ENCODE measurements at places on chromosomes 4 and X.

- no peak for DNase-seq
Observed at GRCh38 chr4:149885896-149886295, 70.3 kb upstream of the IQCM start.

- DNase-seq = no peak
Observed at GRCh38 chrX:71996826-71997225, 86.2 kb downstream of the NHSL2 start.

DNA sequence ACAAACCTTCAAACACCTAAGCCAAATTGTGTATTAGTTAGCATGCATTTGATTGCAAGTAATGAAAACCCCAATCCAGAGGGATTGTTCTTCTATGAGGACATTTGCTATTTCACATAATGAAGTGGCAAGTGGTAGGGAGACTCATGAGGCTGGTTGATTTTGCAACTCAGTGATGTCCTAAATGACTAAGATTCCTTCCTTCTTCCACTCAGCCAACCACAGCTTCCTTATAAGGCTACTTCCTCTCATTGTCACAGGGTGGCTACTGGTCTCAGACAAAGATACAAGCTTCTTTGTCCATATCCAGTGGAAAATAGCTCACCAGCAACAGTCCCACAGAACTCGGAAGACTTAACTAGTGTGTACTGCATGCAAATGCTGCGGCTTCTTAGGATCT is 5.3 kb upstream of the OTC start:
- no peak for DNase-seq

DNA sequence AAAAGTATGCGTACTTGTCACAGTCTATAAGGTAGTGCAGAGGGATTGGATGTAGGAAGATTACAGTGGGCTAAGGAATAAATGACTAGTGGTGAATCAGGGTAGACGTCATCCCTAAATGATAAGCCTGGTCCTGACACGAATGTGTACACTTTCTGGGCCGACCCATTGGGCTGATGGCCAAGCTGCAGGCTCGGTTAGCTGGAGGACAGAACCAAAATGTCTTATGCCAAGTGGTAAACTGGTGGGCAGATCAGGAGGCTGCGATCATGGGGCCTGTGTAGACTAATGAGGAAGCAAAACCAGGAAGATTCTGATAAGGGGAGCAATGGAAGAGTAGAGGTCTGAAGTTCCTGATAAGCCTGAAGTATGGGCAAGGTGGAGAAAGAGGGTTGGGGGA is 272.8 kb upstream of the GATB start:
- DNase-seq = no peak

- DNase-seq = no peak
Observed at GRCh38 chr4:53586121-53586816, 5.0 kb downstream of the LNX1 start.

- peak; percentile 60 for DNase-seq
Observed at GRCh38 chr4:156968479-156968984, 3.1 kb downstream of the PDGFC start.

DNA sequence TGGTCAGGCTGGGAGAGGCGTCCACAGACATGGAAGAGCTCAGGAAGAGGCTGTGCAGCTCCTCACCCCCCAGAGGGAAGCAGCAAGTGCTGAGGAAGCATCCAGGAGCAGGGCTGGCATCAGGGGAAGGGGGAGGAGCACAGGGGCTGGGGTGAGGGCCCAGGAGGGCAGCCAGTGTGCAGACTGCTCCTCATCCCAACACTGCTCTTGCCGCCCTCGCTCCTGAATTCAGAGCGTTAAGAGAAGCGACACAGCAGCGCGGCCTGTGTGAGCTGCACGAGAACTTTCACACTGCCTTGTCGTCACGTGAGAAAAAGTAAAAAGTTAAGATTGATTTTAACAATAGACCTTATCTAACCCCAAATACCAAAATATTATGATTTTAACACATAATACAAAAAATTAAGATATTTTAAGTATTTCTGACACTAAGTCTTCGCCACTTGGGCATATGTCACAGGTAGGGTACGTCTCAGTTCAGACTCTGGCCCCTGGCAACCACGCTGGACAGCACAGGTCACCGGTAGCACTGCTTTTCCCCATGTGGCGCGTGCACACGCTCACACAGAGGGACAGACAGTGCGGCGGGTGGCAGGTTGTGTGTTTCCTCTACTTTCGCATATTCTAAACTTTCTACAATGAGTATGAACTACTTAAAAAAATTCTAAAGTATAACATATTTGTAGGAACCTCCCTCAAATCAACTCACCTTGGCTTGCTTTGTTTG is 19.7 kb downstream of the NOP14 start:
- no peak for DNase-seq

DNA sequence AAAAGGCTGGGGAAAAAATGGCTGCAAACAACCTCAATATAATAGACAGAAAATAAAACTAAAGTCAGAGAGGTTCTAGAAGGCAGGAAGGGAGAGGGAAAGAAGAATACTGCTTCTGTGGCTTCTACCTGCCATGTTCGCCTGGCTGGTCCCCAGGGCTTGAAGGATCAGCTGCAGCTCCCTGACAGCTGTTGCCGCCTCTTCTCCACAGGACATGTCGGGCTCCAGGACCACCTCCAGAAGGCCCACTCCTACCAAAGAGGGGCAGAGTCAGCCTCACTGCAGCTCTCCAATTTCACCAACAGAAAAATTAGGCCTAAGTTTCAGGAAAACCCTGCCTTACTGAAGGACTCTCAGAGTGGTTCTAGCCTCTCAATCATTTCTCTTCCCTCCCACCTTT is 44.9 kb downstream of the GATB start:
- no peak for DNase-seq

DNA sequence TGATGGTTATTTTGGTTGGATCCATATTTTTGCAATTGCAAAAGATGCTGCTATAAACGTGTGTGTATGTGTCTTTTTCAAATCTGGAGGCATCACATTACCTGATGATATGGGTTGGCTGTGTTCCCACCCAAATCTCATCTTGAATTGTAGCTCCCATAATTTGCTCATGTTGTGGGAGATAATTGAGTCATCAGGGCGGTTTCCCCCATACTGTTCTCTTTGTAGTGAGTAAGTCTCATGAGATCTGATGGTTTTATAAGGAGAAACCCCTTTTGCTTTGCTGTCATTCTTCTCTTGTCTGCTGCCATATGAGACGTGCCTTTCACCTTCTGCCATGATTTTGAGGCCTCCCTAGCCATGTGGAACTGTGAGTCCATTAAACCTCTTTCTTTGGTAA is 33.4 kb downstream of the APOOL start:
- no peak for DNase-seq

DNA sequence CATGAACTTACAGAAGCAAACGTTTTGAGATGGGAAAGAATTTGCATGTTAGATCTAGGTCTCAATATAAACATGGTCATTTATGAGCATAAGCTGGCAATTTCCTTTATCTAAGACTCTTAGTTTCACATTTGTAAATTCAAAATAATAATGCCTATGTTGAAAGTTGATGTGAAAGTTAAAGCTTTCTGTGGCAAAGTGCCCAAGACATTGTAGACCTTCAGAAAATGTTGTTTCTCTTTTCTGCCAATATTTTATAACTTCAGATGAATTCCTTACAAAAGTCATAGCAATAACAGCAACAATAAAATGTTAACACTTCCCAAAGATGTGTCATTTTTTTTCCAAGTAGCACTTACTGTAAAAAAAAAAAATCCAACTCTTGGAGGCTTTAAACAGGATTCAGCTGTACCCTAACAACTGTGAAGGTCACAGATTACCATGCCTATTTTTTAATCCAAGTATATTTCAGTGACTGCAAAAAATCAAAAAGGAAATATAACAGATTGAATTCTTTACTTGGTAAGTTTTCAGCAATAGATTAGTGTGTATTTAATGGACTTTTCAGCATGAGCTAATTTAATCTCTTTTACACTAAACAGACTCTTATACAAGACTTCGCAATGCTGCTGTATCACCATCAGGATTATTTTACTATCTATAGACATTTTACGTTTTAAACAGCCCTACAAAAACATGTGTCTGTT is 206.5 kb upstream of the PDE5A start:
- DNase-seq = no peak

GRCh38 chr4:14566518-14566917 is 435.8 kb upstream of the CPEB2 start:
- no peak for DNase-seq

DNA sequence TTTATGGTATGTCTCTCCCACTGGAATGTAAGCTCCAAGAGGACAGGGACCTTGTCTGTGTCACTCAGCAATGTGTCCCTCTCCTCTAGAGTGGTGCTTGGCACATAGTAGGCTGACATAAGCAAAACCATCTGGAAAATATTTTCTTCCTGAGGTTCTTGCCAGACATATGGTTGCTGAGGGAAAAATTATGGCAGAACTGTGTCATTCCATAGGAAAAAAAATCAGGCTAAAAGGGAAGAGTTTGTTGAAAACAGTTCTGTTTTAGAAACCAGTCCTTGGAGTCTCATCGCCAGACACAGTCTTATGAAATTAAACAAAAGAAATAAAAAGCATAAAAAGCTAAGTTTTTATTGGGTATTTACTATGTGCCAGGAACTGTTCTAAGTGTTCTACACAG is 60.9 kb downstream of the RTL9 start:
- DNase-seq = no peak

DNA sequence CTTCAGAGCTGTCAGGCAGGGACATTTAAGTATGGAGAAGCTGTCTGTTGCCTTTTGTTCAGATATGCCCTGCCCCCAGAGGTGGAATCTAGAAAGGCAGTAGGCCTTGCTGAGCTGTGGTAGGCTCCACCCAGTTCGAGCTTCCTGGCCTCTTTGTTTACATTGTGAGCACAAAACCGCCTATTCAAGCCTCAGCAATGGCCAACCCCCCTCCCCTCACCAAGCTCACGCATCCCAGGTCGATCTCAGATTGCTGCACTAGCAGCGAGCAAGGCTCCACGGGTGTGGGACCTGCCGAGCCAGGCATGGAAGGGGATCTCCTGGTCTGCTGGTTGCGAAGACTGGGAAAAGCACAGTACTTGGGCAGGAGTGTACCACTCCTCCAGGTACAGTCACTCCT is 59.3 kb downstream of the ZNF674 start:
- DNase-seq = no peak

- DNase-seq = peak; percentile 9
Observed at GRCh38 chrX:140274811-140275525, 229.9 kb downstream of the SOX3 start.

DNA sequence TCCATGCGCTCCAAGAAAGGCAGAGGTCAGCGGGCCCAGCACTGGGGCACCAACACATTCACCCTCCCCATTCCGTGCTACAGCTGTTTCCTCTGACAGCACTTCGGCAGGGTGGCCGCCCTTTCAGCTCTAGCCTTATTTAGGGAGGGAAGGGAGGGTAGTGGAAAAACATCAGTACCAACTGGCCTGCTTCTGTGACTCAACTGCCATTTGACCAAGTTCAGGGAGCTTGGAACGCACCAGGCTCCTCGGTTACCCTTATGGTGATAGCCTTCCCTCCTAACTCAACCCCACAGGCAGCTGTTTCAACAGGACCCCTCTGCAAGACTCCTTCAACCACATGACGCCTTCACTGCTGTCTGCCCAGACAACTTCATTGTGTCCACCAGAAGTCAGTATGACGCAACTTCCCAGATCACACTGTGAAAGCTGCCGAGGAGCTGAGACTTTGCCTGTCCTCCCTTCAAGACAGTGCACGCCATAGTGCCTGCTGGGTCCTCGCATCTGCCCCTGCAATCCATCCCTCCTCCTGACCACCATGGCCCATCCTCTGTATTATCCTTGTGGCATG is 132.2 kb downstream of the AFAP1 start:
- DNase-seq = no peak

DNA sequence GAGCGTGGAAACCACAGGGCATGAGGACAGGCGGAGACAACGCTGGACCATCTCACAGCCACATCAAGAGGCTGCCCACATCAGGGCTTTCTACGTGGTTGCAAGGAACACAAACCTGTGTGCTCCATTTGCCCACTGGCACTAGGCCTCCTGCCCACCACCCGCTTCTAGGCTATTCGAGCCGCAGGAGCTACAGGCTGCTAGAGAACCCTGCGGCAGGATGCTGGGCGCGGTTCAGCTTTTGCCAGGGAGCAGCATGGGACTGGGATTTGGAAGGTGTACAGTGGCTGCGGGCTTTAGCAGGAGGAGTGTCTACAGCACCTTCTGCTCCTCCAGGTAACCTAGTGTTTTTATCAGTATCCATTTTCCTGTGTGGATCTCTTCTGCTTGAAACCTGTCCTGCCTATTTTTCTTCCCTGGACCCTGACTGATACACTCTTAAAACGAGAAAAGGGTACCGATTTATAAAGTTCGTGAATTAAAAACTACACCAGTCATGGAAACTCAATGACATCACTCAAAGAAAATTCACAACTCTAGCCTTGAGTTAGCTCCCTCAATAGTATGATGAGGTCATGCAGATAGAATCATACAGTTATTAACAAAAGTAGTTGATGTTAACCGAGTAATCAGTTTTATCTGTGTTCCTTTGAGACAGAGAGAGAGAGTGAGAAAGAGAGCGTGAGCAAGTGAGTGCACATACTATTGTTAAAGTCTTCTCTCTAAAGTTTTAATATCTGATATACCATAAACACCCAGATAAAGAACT is 12.8 kb downstream of the NOP14 start:
- DNase-seq = no peak

GRCh38 chr4:186294160-186294559 is 28.2 kb downstream of the F11 start:
- DNase-seq = no peak

- no peak for DNase-seq
Observed at GRCh38 chr4:18051281-18051680, 29.7 kb upstream of the LCORL start.

- no peak for DNase-seq
Observed at GRCh38 chr4:8731364-8731763, 138.8 kb downstream of the CPZ start.

- no peak for DNase-seq
Observed at GRCh38 chrX:307261-308111, 11.1 kb downstream of the GTPBP6 start.

DNA sequence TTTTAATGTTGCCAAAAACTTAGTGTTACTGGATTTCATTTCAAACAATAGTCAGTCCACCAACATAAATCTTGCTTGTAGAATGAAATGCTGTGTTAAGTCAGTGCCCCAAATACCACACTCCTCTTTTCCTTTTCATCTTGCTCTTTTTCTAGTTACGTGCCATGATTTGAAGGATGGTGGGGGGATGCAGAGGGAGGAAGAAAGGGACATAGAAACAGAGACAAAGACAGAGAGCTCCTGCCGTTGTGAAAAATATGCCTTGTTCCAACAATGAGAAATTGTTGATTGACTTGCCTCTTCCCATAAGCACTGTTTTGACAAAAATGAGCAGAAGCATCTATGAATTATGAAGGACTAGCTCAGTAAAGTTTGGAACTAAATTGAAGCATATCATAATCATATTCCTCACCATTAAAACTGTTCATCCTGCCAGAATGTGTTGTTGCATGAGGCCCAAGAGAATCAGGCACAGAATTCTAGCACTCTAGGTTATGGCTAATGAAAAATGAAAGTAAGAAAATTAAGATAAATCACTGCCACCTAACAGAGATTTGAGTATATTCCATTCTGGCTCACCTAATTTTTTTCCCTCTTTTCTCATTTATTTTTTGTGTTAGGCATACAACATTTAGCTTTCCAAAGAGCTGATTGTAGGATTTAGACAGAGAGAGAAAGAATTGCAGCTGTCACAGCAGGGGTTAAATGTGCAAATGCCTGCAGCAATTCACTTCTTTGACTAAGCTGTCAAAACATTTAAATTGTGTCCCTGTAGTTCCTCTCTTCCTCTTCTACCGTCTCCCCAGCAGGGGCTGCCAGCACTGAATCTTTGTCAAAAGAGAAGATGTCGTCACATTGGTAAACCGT is 111.6 kb upstream of the PTPN13 start:
- no peak for DNase-seq
